Endodermal cell (in vitro differentiated cells): ENCODE measurements at places on chromosomes 1 and 21.

DNA sequence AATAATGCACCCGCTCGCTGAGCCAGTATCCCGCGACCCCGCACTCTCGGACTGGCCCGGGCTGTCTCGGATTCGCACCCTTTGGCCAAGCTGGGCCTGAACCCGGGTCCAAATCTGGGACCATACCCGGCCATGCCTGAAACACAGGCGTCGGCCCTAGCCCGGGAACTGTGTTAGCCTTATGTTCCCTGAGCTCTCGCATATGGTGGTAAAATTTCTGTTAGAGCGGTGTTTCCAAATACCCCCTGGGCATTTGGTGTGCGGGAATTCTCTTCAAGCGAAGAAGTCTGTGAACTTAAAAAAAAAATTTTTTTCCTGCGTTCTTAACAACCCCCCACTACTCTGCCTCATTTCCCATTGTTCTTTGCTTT lies 3.1 kb downstream of the RNF220 start:
- no peak for DNase-seq

DNA sequence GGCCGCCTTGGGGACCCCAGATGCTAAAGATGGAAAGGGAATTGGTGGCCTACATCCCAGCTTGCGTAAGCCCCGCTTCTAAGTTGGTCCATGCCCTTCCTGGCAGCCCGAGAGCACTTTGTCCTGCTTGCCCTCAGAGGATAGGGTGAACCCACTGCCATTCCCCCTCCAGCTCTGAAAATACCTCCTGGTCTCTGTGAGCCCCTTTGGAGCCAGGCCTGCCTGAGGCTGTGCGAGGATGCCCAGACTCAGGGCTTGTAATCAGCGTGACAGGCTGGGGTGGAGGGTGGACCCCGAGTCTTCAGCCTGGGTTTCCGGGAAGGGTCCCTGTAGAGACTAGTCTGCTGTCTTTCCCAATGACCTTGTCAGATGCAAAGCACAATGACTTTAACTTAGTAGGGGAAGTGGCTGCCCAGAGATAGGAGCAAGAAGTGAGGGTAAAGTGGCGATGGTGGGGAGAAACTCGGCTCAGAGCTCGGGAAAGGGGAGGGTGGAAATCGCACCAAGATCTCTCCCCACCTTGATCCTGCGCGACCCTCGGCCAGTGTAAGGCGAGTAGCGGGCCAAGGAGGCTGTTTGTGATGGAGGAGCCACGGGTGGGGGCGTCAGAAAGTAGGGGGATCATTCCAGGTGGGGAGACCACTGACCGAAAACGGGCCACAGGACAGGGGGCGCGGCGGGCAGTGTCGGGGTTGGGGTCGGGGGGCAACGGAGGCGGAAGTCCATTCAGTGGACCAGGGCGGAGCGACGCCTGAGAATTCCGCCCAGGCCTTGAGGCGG lies 2.7 kb upstream of the HES3 start:
- DNase-seq = peak; percentile 64

GRCh38 chr1:183891158-183891856 lies 86.4 kb downstream of the RGL1 start:
- no peak for DNase-seq

- DNase-seq = no peak
Measured at GRCh38 chr1:70518106-70518505, 107.0 kb downstream of the CTH start.

GRCh38 chr1:203911806-203912205 lies 50.4 kb downstream of the SNRPE start:
- DNase-seq = no peak

DNA sequence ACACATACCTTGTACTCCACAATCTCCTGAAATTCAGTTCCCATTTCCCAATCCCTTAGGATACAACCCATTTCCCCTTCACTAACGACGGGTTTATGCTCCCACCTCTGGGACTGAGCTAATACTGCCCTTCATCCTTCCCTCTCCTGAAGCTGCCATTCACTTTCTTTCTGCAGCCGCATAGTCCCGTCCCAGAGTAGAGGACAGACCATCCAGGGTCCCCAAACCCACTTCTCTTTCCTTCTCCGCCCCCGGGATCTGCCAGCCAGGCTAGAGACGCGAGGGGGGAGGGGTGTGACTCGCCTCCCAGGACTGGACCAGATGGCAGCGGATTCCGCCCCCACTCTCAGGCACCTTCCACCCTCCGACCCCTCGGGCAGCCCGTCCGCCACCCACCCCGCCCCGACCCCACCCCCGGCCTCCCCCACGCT lies 679 bp downstream of the ABL2 start:
- peak; percentile 85 for DNase-seq

- DNase-seq = no peak
Measured at GRCh38 chr1:71428029-71428428, 347.2 kb upstream of the ZRANB2 start.

DNA sequence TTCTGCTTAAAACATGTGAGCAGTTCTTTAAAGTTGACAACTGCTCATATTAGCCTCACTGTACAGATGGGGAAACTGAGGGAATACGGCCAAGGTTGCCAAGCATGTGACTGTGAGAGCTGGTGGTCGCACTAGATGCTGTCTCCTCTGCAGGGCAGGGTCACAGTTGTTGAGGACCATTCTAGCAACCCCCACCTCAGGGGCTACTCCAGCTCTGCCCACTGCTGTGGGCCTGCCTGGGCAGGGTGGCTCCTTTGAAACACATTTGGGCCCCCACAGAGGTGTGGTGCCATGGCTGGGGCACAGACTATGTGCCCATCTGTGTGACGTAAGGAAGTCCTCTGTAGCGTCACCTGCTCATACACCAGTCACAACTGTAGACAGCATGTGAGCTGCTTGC lies 779 bp downstream of the THEM5 start:
- peak; percentile 29 for DNase-seq

DNA sequence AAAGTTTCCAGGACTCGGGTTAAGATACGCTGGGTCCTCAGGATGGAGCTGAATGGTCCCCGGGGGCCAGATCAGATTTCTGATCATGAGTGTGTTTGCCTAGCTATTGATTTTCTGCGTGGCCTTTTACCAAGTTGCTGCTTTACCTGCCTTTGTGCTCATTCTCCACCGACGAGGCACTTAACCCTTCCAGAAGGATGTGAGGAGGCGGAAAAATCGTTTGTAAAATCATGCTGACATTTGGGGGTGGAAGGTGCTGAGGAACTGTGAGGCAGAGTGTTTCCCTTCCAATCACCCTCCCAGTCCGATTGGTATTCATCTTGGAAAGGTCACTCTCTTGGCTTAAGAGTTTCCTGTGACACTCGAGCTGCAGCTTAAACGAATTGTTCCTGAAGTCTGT lies 337.1 kb upstream of the KAZN start:
- no peak for DNase-seq

GRCh38 chr1:117658676-117659075 lies 52.8 kb downstream of the TENT5C start:
- DNase-seq = no peak

GRCh38 chr1:28428012-28428411 lies 58.5 kb downstream of the PHACTR4 start:
- no peak for DNase-seq

GRCh38 chr1:109027841-109028240 lies 14.1 kb downstream of the WDR47 start:
- DNase-seq = no peak

- DNase-seq = no peak
Measured at GRCh38 chr21:45054927-45055612, 19.3 kb upstream of the ADARB1 start.

- DNase-seq = peak; percentile 31
Measured at GRCh38 chr1:37719572-37720195, 27.4 kb downstream of the CDCA8 start.

DNA sequence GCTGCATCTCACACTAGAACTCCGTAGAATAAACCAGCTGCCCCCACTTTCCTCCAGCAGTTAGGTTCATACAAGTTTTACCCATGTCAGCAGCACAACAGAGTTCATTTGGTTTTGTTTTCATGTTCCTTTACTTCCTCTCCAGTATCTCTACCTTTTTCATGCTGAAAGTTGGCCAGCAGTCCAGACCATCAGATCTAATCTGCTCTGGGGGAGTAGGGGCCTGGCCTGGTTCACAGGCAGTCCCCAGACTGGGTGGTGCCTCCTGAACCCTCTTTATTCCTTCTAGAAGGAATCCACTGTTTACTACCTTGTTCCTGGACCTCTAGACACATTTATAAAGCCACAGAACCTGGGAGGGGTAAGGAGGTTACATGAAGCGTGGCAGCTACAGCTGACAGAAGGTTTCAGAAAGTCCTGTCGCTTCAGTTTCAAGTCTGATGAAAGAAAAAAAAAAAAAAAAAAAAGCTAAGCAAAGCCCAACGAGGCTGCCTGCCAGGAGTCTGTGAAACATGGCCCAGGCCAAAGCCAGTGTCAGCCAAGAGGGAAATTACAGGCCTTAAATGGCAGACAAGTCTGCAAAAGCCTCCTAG lies 184.6 kb upstream of the JUN start:
- no peak for DNase-seq

- DNase-seq = no peak
Measured at GRCh38 chr1:54640361-54640760, 1.2 kb upstream of the MROH7 start.

DNA sequence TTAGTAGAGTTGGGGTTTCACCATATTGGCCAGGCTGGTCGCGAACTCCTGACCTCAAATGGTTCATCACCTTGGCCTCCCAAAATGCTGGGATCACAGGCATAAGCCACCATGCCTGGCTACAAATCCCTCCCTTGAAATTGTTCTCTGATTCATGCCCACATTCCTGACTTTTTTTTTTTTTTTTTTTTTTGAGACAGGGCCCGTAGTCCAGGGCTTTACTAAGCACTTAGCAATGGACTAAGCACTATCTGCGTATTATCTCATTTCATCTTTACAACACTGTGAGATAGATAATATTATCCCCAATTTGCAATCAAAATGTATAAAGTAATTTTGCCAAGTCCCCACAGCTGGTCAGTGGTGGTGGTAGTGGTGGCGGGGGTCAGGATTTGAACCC lies 58.9 kb downstream of the VWA5B1 start:
- no peak for DNase-seq

GRCh38 chr1:243267914-243268653 lies 12.2 kb downstream of the SDCCAG8 start:
- no peak for DNase-seq

- DNase-seq = no peak
Measured at GRCh38 chr1:194289569-194290266, 1103.3 kb upstream of the B3GALT2 start.

DNA sequence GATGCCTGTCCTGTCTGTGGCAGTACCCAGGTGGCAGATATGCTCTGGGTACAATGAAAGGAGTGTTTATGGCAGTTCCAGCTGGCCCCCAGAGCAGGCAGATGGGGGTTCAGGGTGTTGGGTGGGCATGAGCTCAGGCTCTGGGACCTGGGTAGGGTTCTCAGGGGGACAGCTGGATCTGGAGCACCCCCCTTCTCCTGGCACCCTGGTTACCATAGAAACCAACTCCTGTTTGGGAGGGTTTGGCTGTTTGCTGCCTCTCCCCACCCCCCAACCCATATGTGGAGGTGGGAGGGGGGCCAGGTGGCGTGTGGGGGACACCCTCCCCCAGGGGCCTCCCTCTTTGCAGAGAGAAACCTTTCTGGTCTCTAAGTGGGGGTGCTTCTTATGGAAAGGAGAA lies 7.1 kb downstream of the FOXO6 start:
- DNase-seq = no peak

DNA sequence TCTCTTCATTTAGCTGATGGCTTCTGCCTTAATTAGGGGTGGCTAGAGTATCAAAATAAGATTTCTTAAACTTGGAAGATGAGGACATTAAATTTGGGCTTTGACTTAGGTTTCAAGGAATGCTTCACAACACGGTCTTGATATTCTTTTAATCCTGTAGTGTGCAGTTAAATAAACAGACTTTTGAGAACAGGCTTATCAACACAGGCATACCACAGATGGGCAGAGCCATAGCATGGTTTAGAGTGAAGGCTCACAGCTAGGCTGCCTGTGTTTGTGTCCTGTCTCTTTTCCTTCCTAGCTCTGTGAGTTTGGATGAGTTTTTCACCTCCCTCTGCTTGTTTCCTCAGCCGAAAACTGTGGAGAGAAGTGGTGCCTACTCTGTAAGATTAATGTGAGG lies 102.3 kb upstream of the IPO9 start:
- no peak for DNase-seq

DNA sequence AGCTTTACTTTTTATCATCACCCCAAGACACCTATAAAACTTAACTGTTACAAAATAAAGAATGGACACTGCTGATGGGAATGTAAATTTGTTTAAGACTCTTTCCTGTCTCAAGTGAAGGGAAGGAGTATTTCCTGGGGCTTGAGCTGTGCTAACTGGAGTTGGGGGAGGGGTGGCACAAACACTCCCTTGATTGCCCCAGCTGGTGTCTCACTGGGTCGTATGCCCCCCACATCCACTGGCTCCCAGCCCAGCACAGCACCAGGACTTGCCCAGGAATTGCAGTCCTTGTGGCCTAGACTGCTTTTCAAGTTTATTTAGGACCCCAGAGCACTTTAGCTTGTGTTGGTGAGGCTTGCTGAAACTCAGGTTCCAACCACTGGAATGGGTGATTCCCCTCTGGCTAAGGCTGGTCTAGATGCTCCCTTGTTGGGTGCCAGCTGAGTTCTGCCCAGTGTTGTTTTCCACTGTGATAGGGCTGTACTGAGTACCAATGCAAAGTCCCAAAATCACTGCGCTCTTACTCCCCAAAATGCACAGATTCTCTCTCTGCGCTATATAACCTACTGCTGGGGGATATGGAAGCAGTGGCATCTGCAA lies 49.1 kb upstream of the DR1 start:
- peak; percentile 53 for DNase-seq

- no peak for DNase-seq
Measured at GRCh38 chr1:113782406-113782805, 23.1 kb upstream of the PHTF1 start.

DNA sequence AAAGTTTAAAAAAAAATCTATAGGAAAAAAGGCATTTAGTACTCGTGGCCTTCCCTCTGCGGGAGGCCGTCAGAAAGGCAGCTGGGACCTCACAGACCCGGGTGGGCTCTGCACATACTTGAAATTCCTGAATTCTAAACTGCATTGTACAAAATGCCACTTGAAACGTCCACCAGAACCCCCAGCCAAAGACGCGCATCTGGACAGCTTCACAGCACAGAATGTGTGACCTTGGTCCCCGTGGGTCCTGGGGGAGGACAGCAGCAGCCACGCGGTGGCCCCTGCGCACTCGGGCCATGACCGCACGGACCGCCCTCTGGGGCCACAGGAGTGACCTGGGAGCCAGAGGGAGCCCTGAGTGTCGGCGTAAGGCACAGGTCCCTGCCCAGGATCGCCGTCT lies 20.6 kb upstream of the MRPS14 start:
- no peak for DNase-seq

- no peak for DNase-seq
Measured at GRCh38 chr1:26327956-26328362, 10.2 kb downstream of the CD52 start.
